ENCODE measurements at places on chromosomes 2 and 18.

- DNase-seq: no peak
- H3K27ac ChIP-seq: no peak overlapping the region
- H3K36me3 ChIP-seq: peaks cover 67% of the 10 kb centered on the region
Observed at GRCh38 chr2:229154381-229154780, 116.7 kb downstream of the PID1 start.

- no peak overlapping the region for H3K27ac ChIP-seq
- DNase-seq: no peak
- H3K36me3 ChIP-seq: no peaks in the 10 kb centered on the region
- no peak overlapping the region for H3K4me3 ChIP-seq
- no peaks in the 10 kb centered on the region for H3K4me1 ChIP-seq
Observed at GRCh38 chr2:38712871-38713270, 38.3 kb downstream of the SRSF7 start.

GRCh38 chr2:54969295-54969939, 80.8 kb downstream of the RTN4 start:
- peaks cover 33% of the 10 kb centered on the region for H3K4me1 ChIP-seq
- no peak overlapping the region for H3K27ac ChIP-seq
- peaks cover 78% of the 10 kb centered on the region for H3K36me3 ChIP-seq
- no peaks in the 10 kb centered on the region for H3K27me3 ChIP-seq
- no peak for DNase-seq
- H3K4me3 ChIP-seq: no peak overlapping the region

- no peak for DNase-seq
- no peak overlapping the region for H3K4me3 ChIP-seq
- H3K27me3 ChIP-seq: no peaks in the 10 kb centered on the region
- H3K36me3 ChIP-seq: peaks cover 21% of the 10 kb centered on the region
Observed at GRCh38 chr18:57027190-57027708, 119.6 kb upstream of the BOD1L2 start.

- H3K27ac ChIP-seq: no peak overlapping the region
- DNase-seq: peak; percentile 59
- H3K36me3 ChIP-seq: no peaks in the 10 kb centered on the region
- H3K27me3 ChIP-seq: peaks cover 16% of the 10 kb centered on the region
- no peak overlapping the region for H3K4me3 ChIP-seq
Observed at GRCh38 chr2:100767224-100767653, 52.7 kb upstream of the NPAS2 start.

- H3K36me3 ChIP-seq: no peaks in the 10 kb centered on the region
- H3K27ac ChIP-seq: no peak overlapping the region
- H3K27me3 ChIP-seq: no peaks in the 10 kb centered on the region
- no peak overlapping the region for H3K4me3 ChIP-seq
Observed at GRCh38 chr2:18441583-18441982, 118.9 kb downstream of the RDH14 start.

- no peaks in the 10 kb centered on the region for H3K27me3 ChIP-seq
- no peak overlapping the region for H3K27ac ChIP-seq
- DNase-seq: no peak
- H3K36me3 ChIP-seq: peaks cover 12% of the 10 kb centered on the region
- no peak overlapping the region for H3K4me3 ChIP-seq
- peaks cover 7% of the 10 kb centered on the region for H3K4me1 ChIP-seq
Observed at GRCh38 chr2:174667250-174667860, 69.8 kb upstream of the WIPF1 start.

GRCh38 chr2:180343528-180344345, 336.6 kb upstream of the CWC22 start:
- H3K36me3 ChIP-seq: no peaks in the 10 kb centered on the region
- H3K4me3 ChIP-seq: no peak overlapping the region
- no peaks in the 10 kb centered on the region for H3K27me3 ChIP-seq
- no peak overlapping the region for H3K27ac ChIP-seq

DNA sequence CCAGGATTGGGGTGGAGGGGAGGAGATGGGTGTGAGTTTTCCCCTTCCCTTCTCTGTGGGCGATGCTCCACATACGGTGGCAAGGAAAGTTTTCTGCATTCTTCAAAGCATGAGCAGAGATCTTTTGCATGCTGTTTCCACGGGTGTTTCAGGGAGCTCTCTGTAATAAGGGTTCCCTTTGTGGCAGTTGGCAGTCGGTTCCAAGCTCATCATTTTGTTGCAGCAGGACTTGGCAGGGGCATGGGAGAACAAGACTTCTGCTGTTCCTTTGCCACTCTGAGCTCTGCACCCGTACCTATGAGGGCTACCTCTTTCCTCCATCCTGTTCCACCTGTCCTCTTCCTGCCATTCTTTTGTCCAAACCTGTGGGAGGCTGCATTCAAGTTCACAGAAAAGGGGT, 71.3 kb upstream of the SPRED2 start:
- H3K27me3 ChIP-seq: no peaks in the 10 kb centered on the region
- no peak overlapping the region for H3K27ac ChIP-seq
- H3K4me1 ChIP-seq: no peaks in the 10 kb centered on the region
- H3K4me3 ChIP-seq: no peak overlapping the region

- no peaks in the 10 kb centered on the region for H3K27me3 ChIP-seq
- no peaks in the 10 kb centered on the region for H3K36me3 ChIP-seq
- H3K4me3 ChIP-seq: peak overlapping the region; percentile 99
- peak overlapping the region; percentile 94 for H3K27ac ChIP-seq
- DNase-seq: peak; percentile 73
Observed at GRCh38 chr18:26656944-26657536, 108.7 kb upstream of the KCTD1 start.

DNA sequence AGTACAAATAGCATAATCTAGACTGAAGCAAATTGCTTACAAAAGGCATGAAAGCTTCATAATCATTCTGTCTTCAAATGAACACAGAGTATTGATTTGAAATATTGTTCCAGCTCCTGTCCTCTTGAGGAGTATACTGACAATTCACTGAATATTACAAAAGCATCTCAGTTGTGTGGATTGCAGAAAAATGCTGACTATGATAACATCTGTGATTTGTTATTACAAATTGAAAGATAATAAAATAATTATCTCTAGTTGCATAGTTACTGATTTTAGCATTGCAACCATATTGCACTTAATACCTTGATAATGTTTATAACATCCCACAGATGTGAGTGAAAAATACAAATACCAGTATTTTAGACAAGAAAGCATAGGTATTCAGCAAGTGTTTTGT, 49.2 kb upstream of the FN1 start:
- no peaks in the 10 kb centered on the region for H3K27me3 ChIP-seq
- no peak for DNase-seq

GRCh38 chr2:42900289-42900891, 108.0 kb upstream of the HAAO start:
- no peak overlapping the region for H3K4me3 ChIP-seq
- DNase-seq: no peak
- H3K27ac ChIP-seq: no peak overlapping the region
- peaks cover 6% of the 10 kb centered on the region for H3K4me1 ChIP-seq

- H3K4me1 ChIP-seq: peaks cover 73% of the 10 kb centered on the region
- no peak overlapping the region for H3K27ac ChIP-seq
- H3K27me3 ChIP-seq: no peaks in the 10 kb centered on the region
- H3K4me3 ChIP-seq: no peak overlapping the region
- DNase-seq: no peak
Observed at GRCh38 chr2:207154556-207155510, 10.9 kb downstream of the KLF7 start.

DNA sequence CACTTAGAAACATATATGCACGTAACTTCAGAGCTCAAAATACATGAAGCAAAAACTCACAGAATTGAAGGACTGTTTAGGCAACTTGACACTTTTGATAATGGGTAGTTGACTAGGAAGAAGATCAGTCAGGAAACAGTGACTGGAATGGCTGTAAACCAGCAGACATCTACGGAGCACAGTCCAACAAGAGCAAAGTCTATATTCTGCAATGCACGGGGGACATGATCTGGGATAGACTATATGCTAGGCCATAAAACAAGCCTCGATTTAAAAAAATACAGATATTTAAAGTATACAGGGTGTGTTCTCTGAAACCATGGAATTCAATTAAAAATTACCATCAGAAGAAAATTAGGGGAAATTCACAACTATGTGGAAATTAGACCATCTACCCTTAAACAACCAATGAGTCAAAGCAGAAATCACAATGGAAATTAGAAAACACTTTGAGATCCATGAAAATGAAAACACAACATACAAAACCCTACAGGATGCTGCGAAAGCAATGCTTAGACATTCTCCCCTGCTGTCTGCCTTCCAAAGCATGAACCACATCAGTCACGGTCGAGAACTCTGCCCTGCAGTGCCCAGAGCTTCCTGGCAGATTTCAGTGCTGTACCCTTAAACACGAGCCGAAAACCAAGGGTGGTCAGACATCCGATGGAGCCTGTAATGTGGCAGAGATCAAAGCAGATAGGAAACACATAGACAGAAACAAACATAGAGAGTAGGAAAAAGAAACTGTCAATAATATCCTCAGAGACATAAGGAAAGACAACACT, 651.9 kb upstream of the HS6ST1 start:
- H3K4me3 ChIP-seq: no peak overlapping the region
- H3K27me3 ChIP-seq: no peaks in the 10 kb centered on the region
- no peaks in the 10 kb centered on the region for H3K4me1 ChIP-seq
- no peak overlapping the region for H3K27ac ChIP-seq
- DNase-seq: no peak
- no peaks in the 10 kb centered on the region for H3K36me3 ChIP-seq

- no peak overlapping the region for H3K27ac ChIP-seq
- no peak overlapping the region for H3K4me3 ChIP-seq
- DNase-seq: no peak
- H3K4me1 ChIP-seq: no peaks in the 10 kb centered on the region
Observed at GRCh38 chr2:226746196-226746800, 53.3 kb downstream of the IRS1 start.

DNA sequence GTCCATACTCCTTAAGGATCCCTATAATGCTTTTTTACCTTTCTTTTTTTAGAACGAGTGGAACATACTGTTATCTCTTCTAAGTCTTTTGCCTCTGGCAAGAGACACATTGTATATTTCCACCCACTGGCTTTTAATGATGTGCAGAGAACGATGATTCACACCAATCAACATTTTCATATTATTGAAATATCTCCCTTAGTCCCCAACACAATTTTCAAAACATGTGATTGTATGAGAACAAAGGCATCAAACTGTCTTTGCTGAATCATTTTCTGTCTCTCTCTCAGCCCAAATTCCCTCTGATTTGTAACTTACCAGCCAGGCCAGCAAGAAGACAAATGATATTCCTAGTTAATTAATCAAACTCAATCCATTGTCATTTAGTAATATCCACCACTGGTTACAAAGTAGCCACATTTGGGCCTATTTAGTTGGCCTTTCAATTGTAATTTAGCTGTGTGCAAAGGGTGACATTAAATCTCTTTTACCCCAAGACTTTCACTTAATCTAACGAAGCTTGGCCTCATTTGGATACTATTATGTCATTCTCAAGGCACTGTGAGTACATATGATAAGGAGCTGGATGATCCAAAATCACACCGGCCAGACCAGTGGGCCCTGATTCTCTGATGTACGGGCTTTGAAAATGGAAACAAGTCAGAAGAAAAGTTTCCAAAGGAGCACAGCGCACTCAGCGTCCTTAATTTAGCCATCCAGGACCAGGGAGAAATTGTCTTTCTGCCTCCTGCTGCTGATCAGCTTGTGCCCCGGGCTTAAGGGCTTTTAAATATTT, 185.1 kb downstream of the SCG2 start:
- DNase-seq: peak; percentile 0
- H3K27me3 ChIP-seq: no peaks in the 10 kb centered on the region
- peaks cover 4% of the 10 kb centered on the region for H3K4me1 ChIP-seq
- H3K27ac ChIP-seq: no peak overlapping the region

DNA sequence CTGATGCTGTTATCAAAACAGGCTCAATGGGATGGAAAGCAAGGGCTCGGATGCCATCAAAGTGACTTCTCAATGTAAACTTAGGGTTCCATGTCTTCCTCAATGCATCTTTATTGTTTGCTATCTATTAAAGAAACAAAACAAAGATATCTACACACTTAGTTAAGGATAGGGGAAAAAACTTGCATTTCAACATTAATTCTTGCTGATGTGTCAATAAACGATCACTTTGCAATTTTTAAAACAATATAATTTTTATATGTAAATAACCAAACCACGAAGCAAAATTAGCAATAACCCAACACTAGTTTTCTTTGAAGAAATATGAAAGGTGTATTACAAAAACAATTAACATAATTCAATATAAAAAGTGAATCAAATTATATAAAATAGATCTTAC, 96.7 kb downstream of the STRN start:
- no peaks in the 10 kb centered on the region for H3K4me1 ChIP-seq
- no peak for DNase-seq
- no peak overlapping the region for H3K4me3 ChIP-seq
- peaks cover 37% of the 10 kb centered on the region for H3K36me3 ChIP-seq
- no peaks in the 10 kb centered on the region for H3K27me3 ChIP-seq

DNA sequence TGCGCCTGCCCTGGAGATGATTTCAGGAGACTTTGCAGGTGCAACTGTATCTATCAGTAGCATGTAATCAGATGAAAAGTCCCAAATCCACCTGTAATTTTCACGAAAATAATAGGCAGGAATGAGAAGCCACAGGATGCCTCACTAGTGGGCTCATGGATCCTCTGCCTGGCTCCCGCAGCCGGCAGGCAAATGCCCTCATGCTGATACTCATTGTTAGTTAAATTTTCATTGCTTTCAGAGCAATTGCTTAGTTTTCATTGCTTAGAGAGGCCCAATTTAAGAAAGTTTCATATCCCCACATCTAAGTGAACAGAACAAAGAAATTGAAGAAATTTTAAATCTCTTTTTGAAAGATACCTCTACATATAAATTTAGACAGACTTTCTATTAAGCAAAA, 57.6 kb upstream of the CTDP1 start:
- H3K4me3 ChIP-seq: no peak overlapping the region
- H3K36me3 ChIP-seq: peaks cover 7% of the 10 kb centered on the region
- no peaks in the 10 kb centered on the region for H3K27me3 ChIP-seq
- no peak for DNase-seq

DNA sequence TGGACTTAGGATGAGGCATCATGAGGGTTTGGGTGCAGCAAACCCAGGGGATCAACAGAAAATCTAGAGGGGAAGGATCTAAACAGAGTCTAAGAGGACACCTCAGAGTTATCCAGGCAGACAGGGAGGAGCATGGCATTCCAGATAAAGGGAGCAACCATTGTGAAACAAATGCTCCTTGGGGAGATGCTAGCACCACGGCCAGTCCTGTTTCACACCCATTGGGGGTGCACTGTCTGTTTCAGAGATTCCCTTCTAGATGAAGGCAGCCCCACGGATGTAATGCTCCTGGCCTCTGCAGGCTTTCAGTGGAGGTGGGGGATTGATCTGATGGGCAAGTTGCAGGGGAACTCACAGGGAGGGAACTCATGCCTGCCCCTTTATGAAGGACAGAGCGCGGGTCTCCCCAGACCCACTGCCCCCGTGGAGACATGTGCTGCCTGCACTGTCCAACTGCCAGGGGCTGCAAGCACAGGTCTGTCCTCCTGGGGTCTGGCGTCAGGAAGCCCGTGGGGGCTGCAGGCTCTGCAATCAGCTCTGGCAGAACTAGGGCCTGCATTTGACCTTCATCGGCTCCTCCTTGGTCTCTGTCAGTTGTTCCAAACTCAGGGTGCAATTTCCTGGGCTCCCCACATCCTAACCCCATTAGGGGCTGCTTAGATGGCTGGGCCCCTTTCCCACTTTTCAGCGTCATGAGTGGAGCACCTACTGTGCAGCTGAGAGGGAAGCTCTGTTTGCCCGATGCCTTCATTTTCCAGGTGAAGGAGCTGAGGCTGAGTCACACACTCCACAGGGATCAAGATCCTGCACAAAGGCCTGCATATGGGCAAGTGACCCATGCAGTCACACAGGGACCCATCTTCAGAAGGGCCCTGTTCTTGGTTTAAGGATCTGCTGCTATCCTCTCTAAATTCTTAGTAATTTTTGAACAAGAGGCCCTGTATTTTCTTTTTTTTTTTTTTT, 163.4 kb downstream of the ARL4C start:
- no peak for DNase-seq
- no peaks in the 10 kb centered on the region for H3K36me3 ChIP-seq
- peaks cover 17% of the 10 kb centered on the region for H3K27me3 ChIP-seq
- no peak overlapping the region for H3K27ac ChIP-seq
- no peak overlapping the region for H3K4me3 ChIP-seq

Measured in MCF 10A (cell line).